ENCODE measurements at places on chromosomes 7 and 10.

GRCh38 chr7:45075871-45076796 lies 12.6 kb downstream of the NACAD start:
- DNase-seq: no peak

DNA sequence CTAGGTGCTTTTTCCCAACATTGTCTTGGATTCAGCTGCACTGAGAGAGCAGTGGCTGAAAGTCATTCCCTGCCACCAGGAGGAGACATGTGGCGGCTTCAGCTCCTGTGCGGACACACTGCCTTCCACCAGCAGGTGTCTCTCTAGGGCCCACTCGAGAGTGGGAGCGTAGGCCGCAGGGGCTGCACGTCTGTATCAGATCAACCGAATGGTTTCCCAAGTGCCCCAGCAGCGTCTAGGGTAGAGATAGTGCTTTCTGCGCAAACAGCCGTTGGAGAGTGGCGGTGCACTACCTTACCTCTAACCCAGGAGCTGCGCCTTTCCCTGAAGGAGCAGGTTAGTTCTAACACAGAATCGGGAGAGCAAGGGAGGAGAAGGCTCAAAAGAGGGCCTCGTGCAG lies 31.7 kb downstream of the PAPOLB start:
- DNase-seq: peak; percentile 72

DNA sequence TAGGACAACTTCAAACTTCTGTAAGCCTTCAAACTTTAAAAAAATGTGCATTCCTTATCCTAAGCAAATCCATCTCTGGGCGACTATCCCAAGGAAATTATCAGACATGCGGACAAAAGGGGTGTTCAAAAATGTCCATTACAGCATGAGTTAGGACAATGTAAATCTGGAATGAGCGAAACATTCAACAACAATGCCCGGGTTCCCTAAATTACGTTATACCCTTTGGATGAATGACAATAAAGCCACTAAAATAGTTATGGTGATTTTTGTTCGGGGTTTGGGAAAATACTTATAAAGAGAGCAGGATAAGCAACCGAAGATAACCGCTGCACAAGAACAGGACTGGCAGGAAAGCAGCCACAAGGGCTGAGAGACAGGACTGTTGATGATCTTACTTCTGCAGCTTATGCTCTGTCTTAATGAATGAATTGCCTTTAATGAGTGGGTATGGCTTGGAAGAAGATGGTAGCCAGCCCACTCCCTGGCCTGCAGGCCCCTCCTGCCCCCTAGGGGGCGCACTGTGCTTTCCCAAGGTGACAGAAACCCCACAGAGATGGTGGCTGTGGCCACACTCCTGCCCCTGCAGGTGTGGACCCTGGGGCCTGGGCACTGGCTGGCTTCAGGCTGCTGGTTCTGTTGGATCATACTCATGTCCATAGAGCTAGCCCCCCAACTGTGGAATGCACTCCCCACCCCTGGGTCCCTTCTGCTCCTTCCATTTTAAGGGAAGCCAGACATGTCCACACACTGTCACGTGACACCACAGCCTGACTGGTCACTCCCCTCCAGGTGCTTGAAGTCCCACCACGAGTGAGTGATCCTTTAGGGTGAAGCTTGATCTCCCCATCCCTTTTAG lies 45.0 kb downstream of the ZCCHC24 start:
- peak; percentile 75 for DNase-seq

- DNase-seq: no peak
These were observed 76.2 kb downstream of the CDH23 start for GRCh38 chr10:71472912-71473311.

DNA sequence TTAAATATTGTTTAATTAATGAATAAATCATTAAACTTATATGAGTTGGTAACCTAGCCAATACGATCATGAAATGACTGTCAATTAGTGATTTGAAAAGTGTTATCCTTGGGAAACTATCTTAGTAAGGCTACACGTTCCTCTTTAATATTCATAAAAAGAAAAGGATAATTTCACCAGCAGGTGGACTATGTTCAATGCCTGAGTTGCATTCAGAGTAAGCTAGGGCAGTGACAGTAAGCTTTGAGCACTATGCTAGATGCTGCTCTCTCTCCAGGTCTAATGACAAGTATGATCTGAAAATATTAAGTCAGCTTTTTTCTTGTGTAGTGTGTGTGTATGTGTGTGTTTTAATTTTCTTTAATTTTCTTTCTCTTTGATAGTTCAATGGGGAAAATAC lies 486.3 kb upstream of the PCDH15 start:
- no peak for DNase-seq

DNA sequence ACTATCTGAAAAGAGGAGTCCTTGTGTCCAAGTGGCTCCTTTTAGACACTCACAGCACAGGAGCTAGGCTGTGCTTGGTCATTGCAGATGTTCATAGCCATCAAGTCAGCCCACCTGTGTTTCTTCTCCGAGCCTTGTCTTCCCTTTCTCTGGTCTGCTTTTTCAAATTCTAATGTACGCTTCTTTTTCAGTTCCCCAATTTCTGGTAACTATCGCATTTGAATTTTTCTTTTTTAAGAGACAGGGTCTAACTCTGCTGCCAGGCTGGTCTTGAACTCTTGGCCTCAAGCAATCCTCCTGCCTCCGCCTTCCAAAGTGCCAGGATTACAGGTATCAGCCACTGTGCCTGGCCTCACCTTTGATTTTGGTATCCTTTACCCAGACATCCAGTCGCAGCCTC lies 18.9 kb downstream of the APBB1IP start:
- no peak for DNase-seq

GRCh38 chr7:149432121-149432691 lies 28.7 kb downstream of the ZNF777 start:
- DNase-seq: no peak

DNA sequence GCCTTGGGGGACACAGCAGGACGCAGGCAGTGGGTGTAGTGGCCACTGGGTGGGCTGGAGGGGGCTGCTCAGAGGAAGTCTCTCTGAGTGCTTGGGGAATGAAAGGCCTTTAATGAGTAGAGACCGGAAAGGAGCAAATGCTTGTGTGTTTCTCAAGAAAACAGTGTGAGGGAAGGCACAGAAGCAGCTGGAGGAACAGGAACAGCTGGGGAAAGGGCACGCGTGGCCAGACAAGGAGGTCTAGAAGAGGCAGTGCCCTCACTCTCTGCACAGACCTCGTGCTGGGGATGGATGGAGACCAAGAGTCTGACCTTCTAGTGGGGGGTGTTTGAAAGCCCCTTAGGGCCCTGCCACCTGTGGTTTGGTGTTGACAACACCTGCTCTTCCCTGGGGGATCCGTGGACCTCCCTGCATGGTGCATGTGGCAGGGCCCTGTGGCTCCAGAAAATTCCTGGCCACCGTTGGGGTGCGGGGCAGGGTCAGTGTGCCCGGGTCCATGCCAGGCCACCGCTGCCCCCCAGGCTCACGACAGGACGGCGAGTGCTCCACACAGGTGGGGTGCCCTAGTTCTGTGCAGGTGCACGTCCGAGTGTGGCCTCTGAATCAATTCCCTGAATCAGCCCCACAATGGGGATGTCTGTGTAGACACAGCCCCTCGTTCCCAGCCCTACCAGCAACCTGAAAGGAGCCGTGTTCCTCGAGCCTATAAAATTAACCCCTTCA lies 25.9 kb upstream of the FAM20C start:
- DNase-seq: no peak

GRCh38 chr7:121574109-121574508 lies 178.0 kb upstream of the FAM3C start:
- DNase-seq: no peak

Data from HEK293T (cell line).